ENCODE measurements at places on chromosomes 6 and 20.

- no peak for DNase-seq
Measured at GRCh38 chr6:37130704-37131103, 39.2 kb upstream of the PIM1 start.

- DNase-seq, result no peak
Measured at GRCh38 chr20:32751702-32752457, 8.6 kb upstream of the COMMD7 start.

DNA sequence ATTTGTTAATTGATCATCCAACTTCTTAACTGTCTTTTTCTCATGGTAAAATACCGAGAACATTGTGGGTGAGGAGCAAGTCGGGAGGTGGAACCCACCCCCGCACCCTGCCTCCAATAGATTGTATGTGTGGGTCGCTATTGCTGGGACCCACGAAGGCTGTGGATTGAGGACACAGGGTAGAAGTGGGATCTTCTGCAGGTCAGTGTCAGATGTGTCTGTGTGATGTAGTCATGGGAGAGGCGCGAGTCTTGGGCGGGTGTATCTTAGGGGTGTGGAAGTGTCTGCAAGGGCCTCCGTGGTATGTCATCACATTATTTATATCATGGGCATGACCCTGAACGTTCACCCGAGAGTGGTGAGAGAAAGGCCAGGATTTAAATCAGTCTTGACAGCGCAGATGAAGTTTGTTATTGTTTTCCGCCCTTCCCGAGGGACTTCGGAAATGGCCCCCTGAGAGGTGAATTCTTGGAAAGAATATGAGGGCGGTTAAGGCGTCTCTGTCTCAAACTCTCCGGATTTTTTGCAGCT is 472 bp upstream of the PAQR8 start:
- peak; percentile 12 for DNase-seq

DNA sequence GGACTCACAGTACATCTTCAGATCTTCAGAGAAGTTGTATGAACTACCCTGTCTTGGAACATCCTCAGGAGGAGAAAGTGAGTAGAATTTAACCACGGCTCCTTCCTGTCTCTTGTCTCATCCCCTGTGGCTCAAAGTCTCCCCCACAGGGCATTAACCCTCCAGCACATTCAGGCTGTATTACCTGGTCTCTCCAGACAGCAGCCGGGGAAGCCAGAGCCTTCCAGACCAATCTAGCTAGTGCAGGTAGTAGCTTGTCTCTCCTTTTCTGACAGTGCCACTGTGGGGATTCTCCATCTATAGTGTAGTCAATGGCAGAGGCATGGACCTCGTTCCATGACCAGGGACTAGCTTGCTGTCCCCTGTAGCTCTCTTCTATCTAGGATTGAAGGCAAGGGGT is 16.9 kb upstream of the ELMO2 start:
- DNase-seq, result no peak

DNA sequence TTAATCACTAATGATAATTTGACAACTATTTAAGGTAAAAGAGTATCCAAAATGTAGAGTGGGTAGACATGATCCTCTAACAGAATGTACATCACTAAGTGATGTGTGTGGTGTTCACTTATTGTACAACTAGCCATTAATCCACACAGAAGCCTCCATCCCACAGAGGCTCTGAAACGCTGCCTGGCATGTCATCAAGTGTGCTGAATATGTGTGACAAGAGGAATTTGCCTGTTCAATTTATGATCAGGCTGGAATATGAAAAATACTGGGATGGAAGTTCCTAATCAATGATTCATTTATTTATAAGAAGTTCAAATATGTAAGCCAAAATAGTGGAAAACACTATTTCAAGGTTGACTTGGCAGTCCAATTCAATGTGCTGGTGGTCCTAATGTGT is 72.4 kb downstream of the BACH2 start:
- no peak for DNase-seq

DNA sequence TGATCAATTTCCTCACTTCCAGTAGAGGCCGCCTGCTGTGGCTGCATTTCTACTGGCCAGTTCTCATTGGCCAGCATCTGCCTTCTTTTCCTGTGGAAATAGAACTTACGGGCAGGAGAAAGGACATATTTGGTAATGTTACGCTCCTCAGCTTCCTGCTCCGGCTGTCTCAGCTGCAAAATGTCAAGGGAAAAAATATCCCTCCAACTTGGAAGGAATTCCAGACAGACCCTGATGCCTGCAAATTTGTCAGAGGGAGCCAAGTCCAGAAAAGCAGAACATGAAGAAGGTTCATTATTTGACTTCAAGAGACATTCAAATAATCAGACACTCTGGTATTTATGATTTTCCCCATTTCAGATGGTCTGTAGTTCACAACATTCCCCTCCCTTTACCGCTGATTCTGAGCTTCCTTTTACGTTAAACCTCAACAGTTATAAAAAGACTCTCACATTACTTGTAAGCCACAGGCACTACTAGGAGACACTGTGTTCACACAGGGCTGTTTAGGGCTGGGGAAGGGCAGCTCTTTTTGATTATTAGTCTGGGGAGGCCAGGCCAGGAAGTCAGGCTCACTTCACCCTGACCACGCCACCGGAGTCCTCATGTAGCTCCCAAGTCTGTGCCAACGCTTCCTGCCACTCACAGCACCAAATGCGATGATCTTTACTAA is 179.6 kb upstream of the CCN2 start:
- DNase-seq, result no peak

- DNase-seq, result no peak
Measured at GRCh38 chr20:18041462-18041861, 16.3 kb downstream of the OVOL2 start.

DNA sequence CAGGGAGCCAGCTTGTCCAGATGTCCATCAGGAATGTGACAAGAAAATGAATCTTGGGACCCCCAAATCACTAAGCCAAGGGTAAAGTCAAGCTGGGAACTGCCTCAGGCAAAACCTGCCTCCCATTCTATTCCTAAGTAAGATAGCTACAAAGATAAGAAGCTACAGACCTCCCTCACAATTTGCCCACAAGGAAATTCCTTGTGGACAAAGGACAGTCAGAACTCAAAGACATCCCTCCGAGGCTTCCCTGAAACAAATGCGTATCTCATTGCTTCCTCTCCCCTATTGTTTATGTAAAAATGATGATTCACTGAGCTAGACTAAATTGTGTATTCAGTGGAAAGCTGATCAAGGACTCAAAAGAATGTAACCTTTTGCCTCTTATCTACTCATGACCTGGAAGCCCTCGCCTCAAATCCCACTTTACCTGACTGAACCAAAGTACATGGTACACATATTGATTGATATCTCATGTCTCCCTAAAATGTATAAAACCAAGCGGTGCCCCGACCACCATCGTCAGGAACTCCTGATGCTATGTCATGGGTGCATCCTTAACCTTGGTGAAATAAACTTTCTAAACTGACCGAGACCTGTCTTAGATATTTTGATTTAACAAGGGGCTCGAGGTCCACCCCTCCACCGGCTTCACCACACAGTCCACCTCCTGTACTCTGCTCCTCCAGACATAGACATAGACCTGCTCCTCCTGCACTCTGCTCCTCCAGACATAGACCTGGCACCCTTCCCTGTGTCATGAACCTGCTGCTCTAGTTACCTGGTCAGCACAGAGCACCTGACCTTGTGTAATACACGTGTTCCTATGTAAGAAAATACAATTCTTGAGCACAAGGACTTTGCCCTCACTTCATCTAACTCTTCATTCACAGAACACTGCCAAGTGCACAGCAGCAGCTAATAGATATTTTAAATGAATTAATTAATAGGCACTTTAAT is 81.4 kb downstream of the WDR27 start:
- no peak for DNase-seq

- peak; percentile 22 for DNase-seq
Measured at GRCh38 chr6:11277275-11278206, 45.1 kb upstream of the NEDD9 start.

DNA sequence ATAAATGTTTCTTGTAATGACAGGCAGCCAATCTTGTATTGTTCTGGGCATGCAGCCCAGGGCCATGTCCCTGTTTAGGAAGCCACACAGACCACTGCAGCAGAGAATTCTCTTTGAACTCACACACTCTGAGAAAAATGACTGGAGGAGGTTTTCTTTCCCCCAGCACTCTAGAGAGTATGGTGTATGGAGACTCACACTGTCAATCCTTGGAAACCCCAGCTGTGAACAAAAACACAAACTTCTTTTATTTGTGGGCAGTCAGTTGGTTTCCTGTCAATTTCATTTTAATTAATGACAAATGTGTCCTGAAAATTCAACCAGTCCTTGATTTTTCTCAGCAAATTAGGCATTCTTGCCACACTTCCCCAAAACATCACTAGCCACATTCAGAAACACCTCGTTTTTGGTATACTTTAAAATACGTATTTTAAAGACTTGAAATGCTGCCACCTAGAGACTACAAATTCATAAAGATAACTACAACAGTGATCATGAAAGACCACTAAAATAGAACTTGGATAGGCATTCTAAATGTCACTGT is 52.9 kb upstream of the UFL1 start:
- no peak for DNase-seq

DNA sequence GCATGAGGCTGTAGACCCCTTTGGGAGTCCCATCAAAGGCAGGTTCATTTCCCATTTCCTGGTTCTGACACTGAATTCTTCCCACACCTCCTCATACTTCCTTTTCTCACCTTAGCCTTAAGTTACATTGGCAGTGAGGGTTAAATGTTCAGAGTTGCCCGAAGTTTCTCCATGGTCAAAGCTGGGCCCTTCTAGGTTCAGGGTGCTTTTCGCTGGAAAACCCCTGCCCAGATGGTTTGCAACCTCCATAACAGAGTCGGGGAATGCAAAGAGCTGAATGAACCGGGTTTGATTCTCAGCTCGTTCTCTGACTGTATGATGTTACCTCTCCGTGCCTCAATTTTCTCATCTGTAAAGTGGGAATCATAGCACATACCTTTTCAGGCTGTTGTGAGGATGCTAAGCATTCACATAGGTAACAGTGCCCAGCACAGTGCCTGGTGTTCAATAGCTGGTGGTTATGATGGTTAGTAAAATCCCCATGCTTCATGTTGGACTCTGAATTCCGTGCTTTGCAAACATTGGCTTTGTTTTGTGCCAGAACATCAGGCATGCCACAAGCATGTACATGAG is 149.8 kb downstream of the NFATC2 start:
- DNase-seq, result no peak

- no peak for DNase-seq
Measured at GRCh38 chr20:10940941-10941340, 267.1 kb upstream of the JAG1 start.

GRCh38 chr6:36724514-36725390 is 27.1 kb downstream of the RAB44 start:
- peak; percentile 67 for DNase-seq

GRCh38 chr6:5606546-5606945 is 345.2 kb downstream of the FARS2 start:
- no peak for DNase-seq

All from stimulated activated CD4-positive, alpha-beta T cell treated with anti-CD3 and anti-CD28 coated beads, Interleukin-2, amount 100 ng/mL, for 24 hours (primary cell).